Central memory CD8-positive, alpha-beta T cell (primary cell): ENCODE measurements at places on chromosomes 2 and 18.
A peak's percentile ranks its signal among the peaks of the same experiment; 100 is the strongest.

DNA sequence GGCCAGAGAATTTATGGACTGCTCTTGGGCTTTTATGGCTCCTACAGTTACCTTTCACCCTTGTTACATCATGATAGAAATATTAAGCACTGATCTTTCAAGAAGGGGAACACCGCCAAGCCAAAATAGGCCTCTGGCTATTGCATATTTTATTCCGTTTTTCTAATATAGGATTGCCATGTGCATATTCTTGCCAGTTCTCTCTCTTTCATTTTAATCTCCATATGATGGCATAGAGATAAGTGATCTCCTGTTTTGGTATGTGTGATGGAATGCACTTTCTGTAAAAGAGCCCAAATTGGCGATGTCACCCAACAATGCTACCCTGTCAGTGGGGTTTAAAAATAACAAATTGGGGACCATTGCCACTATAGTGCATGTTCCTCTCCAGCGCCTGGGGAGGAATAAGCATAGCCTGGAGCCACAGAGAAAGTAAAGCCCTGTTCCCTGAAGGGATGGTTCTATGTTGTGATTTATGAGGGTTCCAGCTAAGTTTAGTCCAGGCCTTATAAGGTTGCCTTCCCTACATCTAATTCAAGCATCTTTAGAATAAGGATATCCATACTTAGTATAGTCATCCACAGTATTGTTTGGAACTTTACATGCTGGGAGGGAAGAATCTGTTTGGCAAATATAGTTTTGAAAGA is 26.9 kb downstream of the CMPK2 start:
- DNase-seq = no peak

- peak; percentile 18 for DNase-seq
These were observed 42.4 kb downstream of the HK2 start for GRCh38 chr2:74876081-74876886.

DNA sequence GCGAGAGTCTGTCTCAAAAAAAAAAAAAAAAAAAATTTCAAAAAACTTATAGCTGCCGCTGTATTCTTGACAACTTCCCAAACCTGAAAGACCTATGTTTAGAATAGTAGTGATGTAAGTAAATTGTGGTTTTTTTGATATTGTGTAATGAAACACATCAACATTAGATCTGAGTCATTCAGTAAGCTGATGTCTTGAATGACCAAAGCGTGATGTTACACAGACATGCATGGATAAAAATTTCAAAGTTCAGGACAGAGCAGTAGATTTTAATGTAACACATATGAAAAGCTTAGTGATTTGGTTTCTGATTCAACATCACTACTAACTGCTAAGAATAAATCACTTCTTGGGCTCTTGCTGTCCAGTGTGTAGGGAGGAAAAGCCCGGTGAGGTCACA is 69.3 kb upstream of the MEX3C start:
- no peak for DNase-seq

GRCh38 chr18:72871091-72871490 is 3.3 kb upstream of the NETO1 start:
- DNase-seq = no peak

DNA sequence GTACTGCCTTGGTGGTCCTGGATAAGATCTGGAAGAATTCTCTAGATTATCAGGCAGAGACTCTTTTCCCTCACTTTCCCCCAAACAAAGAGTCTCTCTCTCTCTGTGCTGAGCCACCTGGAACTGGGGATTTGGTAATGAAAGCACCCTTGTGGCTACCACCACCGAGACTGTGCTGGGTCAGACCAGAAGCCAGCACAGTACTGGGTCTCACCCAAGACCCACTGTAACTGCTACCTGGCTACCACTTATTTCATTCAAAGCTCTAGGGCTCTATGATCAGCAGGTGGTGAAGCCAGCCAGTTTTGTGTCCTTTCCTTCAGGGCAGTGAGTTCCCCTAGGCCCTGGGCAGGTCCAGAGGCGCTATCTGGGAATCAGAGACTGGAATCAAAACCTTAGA is 269.6 kb upstream of the CWC22 start:
- DNase-seq = no peak

- DNase-seq = no peak
These were observed 23.4 kb upstream of the CYP1B1 start for GRCh38 chr2:38099099-38100028.

- DNase-seq = no peak
These were observed 106.4 kb downstream of the CTAGE1 start for GRCh38 chr18:22311301-22311700.

- DNase-seq = no peak
These were observed 219.7 kb downstream of the SLC4A10 start for GRCh38 chr2:161843936-161844335.

DNA sequence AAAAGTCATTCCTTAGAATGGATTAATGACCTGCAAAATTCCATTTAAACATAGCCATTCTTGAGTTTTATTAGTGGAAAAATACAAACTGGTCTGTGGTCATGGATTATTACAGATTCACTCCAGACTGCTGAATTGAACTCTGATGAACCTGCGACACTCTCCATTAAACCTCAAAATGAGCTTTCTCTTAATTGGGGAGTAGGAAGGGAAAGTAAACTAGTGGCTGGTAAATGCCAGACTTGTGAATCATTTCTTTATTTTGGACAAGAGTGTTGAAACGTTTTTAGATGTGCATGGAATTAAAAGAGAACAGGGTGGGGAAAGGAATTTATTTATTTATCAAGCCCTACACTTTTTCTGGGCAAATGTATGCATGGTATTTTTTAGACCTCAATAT is 321.2 kb upstream of the FANCL start:
- no peak for DNase-seq

DNA sequence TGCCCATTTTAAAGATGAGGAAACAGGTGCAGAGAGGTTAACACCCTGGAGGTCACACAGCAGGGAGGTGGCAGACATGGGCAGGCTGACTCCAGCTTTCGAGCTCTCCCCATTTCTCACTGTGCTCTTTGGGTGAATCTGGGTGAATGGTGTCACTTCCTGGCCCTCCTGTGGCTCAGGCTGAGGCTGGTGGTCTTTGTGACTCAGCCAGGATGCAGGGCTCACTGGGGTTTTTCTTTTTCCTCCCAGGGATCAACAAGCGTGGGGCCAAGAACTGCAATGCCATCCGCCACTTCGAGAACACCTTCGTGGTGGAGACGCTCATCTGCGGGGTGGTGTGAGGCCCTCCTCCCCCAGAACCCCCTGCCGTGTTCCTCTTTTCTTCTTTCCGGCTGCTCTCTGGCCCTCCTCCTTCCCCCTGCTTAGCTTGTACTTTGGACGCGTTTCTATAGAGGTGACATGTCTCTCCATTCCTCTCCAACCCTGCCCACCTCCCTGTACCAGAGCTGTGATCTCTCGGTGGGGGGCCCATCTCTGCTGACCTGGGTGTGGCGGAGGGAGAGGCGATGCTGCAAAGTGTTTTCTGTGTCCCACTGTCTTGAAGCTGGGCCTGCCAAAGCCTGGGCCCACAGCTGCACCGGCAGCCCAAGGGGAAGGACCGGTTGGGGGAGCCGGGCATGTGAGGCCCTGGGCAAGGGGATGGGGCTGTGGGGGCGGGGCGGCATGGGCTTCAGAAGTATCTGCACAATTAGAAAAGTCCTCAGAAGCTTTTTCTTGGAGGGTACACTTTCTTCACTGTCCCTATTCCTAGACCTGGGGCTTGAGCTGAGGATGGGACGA is 13.2 kb downstream of the ITM2C start:
- peak; percentile 50 for DNase-seq

DNA sequence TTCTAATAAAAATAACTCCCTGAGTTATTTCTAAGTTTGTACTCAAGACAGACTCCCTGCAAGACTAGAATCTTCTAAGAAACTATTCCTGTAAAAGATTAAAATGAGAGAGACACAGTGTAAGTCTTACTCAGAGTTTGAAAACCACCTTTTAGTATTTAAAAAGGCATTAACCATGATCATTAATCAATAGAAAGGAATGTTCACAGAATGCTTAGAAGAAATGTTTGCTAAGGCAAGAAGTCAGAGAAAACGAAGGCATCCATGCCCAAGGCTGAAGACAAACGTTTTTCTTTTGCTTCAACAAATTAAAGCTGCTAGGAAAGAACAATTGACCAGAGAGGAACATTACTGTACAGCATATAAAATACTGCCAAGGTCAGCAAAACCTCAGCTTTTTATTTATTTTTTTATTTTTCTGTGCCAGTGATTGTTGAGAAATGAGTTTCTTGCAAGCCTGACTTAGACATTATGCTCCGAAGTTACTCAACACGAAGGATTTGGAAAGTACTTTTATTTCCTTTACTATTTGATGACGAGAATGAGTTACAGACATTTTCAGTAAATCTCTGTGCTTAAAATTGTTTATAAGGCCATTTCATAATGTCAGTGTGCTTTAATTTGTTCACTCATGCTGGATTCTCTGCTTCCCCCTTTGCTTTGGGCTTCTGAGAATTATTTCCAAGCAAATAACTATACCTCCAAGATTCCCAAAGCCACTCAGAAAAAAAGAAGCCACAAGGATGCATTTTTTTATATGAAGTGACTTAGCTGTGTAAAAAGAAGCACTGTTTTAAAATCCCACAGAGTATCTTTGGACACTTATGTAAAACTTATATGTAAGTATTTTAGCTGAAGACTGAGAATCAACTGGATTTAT is 20.5 kb downstream of the RND3 start:
- no peak for DNase-seq

DNA sequence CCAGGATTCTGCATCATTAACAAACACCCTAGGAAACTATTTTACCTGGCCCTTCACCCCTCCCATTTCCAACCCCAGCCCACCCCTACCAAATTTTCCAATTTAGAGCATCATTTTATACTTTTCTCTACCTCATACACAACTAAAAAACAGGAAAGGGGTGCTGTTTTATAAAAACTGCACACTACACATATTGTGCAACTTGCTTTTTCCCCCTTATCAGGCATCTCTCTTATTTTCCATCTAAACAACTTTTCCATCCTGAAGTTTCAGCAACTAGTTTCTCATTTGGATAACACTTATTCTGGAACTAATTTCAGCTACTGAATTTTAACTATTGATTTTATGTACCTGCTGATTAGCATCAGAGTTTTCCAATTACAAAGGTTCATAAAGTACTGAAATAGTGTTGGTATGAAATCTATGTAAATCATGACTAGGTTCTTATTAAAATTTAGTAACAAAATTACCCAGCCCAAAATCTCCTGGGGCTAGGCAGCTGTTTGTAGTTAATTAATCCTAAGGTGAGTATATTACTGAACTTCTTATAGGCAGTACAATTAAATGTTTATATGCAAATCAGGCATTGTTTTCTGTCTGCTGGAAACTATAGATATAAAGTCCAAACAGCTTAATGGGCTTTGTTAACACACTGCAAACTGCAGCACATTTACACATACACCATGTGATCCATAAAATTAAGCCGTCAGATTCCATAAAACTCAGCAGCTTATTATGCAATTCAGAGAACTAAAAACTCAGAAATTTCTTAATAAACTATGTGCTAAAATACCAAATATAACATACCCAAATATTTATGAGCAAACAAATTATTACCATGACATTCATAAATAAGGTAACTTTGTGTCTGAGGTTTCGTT is 7.9 kb downstream of the SF3B1 start:
- DNase-seq = no peak

- DNase-seq = no peak
These were observed 329.8 kb downstream of the PTPRM start for GRCh38 chr18:7896805-7897518.

- DNase-seq = no peak
These were observed 376.3 kb downstream of the ARHGAP15 start for GRCh38 chr2:143505542-143505941.

DNA sequence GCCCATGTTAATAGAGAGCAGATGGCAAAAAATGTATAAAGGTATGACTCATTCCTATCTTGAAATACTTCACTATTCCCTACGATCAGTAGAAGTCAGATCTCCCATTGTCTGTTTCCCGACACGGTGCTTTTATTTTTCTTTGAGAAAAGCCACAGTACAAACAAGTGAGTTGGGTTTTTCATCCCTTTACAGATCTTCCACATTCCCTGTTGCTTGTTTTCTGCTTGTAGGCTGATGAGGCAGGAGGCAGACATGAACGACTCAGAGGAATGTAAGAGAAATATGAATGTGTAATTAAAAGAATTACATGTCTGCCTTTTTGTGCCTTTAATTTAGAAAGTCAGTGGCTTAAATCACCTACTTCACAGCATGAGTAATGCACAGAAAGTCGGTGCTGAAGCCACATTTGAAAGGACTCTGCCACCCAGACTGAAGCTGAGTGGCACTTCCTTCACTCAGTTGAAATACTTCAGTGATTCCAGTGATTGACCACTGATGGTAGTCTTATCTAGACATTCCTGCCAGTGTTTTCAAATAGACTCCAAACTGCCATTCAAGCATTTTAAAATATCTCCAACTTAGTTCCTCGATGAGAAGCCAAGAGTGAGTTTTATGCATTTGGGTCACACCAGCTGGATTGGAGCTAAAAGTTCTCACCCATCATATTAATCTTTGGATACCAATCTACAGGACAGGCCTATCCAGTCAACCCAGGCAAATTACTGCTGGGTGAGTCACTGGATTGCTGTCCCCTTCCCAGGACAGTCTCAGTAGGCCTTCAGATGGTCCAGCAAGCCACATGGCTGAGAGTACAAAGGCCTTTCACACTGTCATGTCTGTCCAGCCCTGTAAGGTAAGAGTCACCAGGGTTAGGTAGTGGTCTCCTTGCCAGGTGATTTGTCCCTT is 79.0 kb downstream of the COLEC12 start:
- DNase-seq = no peak

GRCh38 chr18:76993573-76993972 is 139.0 kb downstream of the MBP start:
- no peak for DNase-seq

DNA sequence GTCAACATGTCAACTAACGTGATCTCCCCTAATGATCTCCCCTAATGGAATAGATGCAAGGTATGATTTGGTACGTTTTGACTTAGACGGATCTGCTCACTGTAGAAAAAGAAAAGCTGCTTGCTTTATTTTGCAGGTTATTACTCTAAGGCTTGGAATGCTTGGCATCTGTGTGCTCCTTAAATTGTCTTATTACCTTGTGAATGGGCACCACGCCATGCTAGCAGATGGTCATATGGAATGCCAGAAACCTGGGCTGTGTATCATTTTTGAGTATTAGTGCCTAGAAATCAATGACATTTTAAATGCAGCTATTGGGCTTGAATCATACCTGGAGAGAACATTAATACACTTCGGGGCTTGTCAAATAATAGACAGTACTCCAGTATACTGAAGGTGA is 16.5 kb upstream of the FIGN start:
- DNase-seq = no peak
